Activated T-cell treated with anti-CD3 and anti-CD28 coated beads, Interleukin-2, amount 50 U/mL, for 4 hours (primary cell): ENCODE measurements at places on chromosomes 5 and 9. TPM values are rescaled to one million over a fixed set of nuclear protein-coding genes. Genes with fewer than 3 reads are reported as not detected.

The RPL35 gene
- total RNA-seq: 2,385 TPM

The TAF11L10 gene
- not detected for total RNA-seq

- no peak for DNase-seq
Observed at GRCh38 chr9:133788045-133788818, 50.1 kb upstream of the SARDH start.

DNA sequence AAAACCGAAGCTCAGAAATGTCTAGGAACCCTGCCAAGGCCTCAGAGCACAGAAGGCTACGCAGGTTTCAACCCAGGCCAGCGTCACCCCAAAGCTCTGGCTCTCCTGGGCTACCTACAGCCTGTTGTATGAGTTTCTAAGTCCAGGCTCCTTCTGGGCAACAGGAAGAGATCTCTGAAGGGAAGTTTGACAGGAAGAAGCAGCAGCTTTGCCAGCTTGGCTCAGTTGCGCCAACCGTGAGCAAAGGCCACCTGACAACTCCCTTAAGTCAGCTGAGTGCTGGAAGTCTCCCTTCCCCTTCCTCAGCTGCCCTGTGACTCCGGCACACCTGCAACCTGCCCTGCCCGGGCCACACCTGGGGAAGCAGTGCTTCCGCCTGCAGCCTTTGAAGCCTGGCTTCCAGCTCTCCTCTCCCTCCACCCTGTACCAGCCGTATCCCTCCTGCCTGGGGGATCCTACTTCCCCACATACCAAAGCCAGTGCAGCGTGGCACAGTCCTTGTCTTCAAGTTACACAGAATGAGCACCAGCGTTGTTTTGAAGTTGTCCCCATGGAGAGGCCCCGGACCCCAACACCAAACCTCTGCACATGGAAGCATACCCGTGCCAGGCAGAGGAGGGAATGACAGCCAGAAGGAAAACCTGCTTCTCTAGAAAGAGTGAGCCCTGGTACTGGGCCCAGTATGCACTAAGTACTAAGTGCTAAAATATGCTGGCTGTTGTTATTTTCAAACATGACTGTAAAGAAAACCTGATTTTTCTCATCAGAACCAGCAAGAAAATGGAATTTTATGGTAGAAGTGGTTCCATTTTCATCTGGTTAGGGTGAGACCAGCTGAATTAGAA lies 36.5 kb downstream of the SHB start:
- DNase-seq: no peak

The HEXB gene
- total RNA-seq: 38.6 TPM

GRCh38 chr5:169165052-169165451 lies 135.9 kb downstream of the SLIT3 start:
- DNase-seq: no peak

The PCDHB2 gene
- total RNA-seq: not detected

The ADAM19 gene
- 37.9 TPM for total RNA-seq

GRCh38 chr5:135355169-135355568 lies 43.9 kb downstream of the MACROH2A1 start:
- no peak for DNase-seq

DNA sequence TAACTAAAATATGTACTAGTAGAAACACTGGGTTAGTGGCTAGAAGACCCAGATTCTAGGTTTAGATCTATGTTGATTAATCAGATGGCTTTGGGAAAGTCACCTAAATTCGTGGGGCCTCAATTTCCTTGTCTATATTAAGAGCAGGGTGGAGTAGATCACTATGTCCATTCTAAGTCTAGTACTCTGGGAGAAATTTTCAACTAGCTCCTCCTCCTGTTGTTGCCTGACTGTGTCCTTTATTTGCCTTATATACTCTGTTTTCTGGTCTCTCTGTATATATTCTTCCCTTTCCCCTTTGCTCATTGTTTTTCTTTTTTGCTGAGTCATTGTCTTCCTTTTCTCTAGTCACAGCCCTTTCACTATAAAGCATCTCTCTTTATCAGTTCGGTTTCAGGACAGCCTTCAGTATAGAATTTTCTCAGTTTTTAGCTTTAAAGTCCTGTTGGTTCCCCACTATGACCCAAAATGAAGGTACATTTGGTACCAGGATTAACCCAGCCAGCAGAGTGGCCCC lies 44.5 kb upstream of the CDH6 start:
- DNase-seq: no peak

DNA sequence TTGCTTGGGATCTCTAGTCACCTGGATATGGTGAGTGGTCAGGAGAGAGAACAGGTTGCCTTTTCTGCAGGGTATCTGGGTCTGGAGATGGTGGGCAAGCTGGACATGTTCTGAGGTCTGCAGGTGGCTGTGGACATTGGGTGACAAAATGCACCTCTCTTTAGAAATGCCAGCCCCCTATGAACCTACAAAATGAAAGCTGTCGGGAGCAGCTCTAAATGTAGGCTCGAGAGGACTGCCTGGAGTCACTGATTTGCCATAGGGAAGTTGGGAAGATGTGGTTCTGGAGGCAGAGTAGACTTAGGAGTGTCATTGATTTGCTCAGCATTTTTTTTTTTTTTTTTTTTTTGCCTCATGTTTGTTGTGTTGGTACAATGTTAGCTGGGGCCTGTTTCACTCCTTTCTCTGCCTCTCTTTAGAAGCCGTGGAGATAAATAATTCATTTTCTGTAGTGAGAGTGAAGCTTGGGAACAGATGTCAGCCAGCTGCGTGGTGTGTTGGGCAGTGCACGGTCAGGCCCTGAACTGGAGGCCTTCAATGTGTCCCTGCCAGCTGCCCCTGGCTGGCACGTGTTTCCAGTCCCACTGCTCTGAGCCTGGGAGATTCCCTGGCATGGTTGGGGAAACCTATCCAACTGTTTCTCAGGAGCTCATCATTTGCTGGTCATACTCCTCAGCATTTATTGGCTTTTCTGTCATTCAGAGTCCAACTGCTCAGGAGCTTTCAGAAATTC lies 5.4 kb downstream of the RGS3 start:
- no peak for DNase-seq

DNA sequence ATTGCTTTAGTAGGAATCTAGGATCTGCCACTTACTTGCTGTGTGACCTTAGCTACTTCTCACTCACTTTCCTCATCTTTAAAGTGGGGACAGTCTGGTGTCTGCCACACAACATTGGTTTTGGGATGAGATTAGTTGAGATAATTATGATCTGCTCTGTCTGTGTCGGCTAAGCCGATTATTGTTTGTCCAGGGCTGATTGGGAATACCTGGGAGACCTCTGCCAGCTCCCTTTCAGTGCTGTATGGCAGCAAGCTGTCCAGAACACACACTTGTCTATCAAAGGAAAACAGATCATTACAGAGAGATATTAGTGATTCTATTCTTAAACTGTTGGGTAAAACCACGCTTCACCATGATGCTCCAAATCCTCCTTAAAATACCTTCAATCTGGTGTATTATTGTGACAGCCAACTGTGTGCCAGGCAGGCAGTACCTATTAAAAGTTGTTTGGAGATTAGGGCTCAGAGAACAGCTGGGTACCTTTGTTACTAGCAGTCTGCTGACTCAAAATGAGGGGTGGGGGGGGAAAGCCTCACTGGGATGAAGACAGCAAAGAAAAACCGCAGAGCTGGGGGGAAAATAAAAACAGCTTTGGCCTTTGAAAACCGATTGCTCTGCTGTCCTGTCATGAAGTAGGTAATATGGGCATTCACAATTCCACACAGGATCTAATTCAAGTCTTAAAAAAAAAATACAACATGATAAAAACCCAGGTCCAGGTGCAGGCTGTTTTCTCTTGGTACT lies 458.4 kb upstream of the C9orf72 start:
- no peak for DNase-seq

DNA sequence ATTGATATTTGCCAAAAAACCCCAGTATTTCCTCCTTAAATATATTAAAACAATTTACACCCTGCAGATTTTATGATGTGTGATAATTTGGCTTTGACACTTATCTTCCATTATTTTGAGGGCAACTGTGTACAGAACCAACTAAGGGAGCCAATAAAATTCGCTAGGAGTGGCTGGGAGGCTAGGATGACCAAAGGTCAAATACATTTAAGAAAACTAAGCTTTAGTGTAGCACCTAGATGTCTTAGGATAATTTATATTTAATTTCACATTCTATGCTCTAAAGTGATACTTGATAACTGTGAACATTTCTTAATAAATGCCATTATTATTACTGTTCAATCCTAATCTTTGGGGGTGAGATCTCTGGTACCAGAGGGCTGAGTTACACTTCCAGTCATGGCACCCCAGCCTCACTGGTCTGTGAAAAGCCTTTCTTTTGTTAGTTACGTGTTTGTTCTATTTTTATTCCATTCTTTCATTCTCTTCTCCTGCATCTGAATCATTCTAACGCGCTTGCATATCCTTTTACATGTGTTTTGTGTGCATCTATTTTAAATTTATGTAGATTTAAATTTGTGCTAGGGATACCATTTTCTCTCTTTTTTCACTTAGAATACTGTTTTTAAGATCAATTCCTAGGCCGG lies 19.1 kb downstream of the MSANTD3 start:
- DNase-seq: no peak

DNA sequence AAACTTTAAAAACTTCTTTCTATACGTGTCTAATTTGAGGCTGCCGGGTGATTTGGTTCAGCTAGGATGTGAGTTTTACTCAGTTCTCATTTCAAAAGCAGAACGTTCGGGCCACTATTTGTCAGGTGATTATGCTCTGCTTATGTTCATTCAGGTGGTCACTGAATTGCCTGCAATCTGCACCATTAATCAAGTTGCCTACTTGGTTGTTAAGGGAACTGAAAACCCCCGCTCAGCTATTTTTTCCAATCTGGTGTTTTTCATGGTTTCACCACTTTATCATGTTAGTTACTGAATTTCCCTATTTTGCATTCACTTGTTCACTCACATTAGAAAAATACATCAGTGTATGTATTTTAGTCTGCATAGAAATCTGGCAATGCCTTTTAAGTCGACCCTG lies 523.0 kb downstream of the CSNK1G3 start:
- no peak for DNase-seq

DNA sequence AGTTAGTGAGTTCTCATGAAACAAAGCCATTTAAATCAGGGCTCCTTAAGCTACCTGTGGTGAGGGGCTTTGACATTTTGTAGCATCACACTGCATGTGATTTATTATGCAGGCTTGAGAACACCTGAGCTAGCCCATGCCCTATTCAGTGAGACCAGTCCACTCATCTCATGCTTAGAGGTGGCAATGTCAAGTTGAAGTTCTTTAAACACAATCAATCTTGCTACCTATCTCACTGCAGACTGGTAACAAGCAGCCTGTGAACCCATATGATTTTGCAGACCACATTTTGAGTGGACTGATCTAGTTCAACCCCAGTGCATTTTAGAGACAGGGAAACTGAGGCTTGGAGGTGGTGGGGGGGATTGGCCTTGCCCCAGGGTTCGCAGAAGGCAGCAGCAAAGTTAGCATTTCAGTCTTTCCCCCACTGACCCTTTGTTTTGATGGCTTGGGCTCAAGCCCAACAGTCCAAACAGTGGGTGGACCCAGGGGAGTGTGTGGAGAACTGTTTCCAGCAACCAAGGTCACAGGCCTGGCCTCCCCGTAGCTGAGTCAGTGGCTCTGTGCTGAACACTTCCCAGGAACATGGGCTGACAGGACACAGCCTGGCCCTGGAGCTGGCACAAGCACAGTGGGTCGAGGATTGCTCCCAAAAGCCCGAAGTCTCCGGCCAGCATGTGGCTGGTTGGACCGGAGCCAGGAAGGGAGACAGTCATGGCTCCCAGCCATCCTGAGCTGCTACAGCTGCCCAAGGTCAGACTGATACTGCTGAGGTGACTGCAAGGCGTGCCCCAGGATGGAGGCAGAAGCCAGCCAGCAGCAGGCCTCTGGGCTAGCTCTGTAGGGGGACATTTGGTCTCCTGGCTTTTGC lies 95.3 kb downstream of the RGS3 start:
- DNase-seq: no peak

The HMMR gene
- 3.1 TPM for total RNA-seq

The SOHLH1 gene
- not detected for total RNA-seq

DNA sequence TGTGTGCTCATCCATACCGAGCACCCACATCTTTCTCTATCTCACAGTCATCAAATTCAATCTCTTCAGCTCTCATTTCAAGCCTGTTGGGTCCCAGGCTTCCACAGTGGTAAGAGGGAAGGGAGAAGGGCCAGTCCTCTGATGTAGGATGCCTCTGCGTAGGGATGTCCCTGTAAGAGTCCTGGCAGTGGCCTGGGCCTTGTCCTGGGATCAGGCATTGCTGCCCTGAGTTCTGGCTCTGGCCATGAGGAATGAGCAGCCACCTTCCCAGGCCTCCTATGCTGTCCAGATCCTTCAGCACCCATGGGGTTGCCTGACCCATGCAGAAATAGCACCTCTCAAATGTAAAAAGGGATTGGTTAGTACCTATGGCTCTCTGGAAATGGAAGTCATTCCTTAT lies 121.2 kb downstream of the EFNA5 start:
- no peak for DNase-seq

The ARHGEF28 gene
- total RNA-seq: 0.05 TPM

DNA sequence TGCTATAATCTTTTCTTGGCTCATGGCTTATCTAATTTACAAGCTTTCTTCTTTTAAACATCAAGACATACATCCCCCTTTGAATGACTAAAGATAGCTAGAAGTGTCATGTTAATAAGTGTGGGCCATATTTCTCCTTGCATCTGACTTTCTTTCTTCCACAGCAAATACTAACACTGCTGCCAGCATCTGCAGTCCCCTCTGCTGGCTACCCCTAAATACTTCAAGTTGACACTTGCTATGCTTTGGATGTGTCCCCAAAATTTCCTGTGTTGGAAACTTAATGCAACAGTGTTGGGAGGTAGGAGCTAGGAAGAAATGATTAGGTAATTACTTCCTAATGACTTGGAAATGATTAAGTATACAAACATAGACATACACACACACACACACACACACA lies 459.0 kb upstream of the ST8SIA4 start:
- DNase-seq: no peak

- DNase-seq: no peak
Observed at GRCh38 chr5:54705994-54706653, 188.6 kb downstream of the SNX18 start.

DNA sequence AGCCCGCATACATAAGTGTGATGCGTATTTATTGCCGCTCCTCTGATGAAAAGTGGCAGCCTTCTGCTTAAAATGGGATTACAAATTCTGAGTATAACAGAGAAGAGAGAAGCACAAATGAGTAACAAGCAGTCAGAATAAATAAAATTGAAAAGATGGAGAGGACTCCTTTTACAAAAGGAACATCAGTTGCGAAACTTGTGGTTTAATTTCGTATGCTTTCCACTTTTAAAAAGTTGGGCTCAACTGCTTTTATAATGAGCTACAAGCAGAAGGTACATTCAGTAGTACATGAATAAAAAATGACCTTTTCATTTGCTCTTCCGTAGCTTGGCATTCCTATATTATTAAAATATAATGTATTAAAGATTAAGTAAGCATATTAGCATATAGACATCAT lies 320.0 kb downstream of the FBXL17 start:
- DNase-seq: no peak

The ELOVL7 gene
- 0.24 TPM for total RNA-seq

GRCh38 chr5:136011414-136012001 lies 17.3 kb upstream of the TGFBI start:
- DNase-seq: no peak

GRCh38 chr9:130639124-130639765 lies 25.1 kb upstream of the PRDM12 start:
- no peak for DNase-seq

The IRF1 gene
- total RNA-seq: 377 TPM

The NUTM2G gene
- total RNA-seq: not detected
